ENCODE measurements at places on chromosomes 3 and 15. TPM values are rescaled to one million over a fixed set of nuclear protein-coding genes. Genes with fewer than 3 reads are reported as not detected.

- DNase-seq: peak; percentile 22
- H3K4me1 ChIP-seq: peaks cover 7% of the 10 kb centered on the region
- H3K4me3 ChIP-seq: no peak overlapping the region
Observed at GRCh38 chr15:48060396-48060795, 60.4 kb upstream of the SLC24A5 start.

DNA sequence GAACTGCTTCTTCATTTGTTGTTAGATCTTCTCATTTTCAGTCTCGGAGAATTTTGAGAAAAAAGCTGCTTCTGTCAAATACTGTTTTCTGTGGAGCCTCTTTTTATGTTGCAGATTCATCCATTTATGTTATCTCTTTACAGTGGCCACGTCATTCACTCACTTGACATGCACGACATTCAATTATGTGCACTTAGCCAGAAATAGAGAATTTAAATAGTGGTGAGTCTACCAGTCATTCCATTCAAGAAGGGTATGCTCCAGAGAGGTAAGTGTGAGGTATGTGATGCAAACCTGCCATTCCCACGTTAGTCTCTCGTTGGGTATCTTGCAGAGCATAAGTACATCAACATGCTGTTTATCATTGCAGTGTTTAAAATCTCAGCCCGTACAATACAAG, 9.8 kb downstream of the ARPP19 start:
- H3K27me3 ChIP-seq: no peaks in the 10 kb centered on the region
- no peak overlapping the region for H3K4me3 ChIP-seq
- DNase-seq: no peak
- H3K4me1 ChIP-seq: peaks cover 22% of the 10 kb centered on the region

DNA sequence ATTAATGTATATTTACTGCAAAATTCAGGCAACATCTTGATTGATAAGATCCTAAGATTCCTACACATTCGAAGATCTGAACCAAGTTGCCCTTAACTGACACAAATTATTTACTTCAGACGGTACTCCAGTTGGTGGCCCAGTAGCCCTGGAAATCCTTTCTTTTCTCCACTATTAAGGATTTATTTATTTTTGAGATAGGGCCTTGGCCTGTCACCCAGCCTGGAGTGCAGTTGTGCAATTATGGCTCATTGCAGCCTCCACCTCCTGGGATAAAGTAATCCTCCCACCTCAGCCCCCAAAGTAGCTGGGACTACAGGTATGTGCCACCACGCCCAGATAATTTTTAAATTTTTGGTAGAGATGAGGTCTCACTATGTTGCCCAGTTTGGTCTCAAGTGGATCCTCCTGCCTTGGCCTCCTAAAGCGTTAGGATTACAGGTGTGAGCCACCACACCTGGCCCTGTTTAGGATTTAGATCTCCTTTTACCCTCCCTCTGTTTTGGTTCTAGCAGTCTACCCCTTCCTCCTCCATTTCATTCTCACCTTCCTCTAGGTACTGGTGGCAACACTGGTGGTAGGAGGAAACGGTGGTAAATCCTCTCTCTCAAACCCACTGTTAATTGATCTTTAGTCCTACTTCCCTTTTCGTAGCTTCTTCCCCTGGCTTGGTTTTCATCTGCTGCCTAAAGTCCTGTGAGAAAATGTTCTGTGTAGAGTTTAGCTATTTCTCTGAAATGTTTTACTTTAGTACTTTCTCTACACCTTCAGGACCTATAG, 12.7 kb upstream of the ZNF609 start:
- H3K4me1 ChIP-seq: peaks cover 17% of the 10 kb centered on the region
- no peaks in the 10 kb centered on the region for H3K27me3 ChIP-seq
- H3K4me3 ChIP-seq: no peak overlapping the region
- DNase-seq: no peak

- H3K27me3 ChIP-seq: no peaks in the 10 kb centered on the region
- no peak overlapping the region for H3K4me3 ChIP-seq
Observed at GRCh38 chr3:186814100-186814499, 7.8 kb upstream of the RFC4 start.

- H3K36me3 ChIP-seq: peaks cover 14% of the 10 kb centered on the region
- H3K27me3 ChIP-seq: no peaks in the 10 kb centered on the region
- peaks cover 42% of the 10 kb centered on the region for H3K4me1 ChIP-seq
- H3K27ac ChIP-seq: peak overlapping the region; percentile 71
Observed at GRCh38 chr3:52053307-52054304, 2.8 kb downstream of the DUSP7 start.

- no peaks in the 10 kb centered on the region for H3K27me3 ChIP-seq
- no peaks in the 10 kb centered on the region for H3K36me3 ChIP-seq
- peak within 1 kb of the TSS; percentile 74 for H3K4me3 ChIP-seq
- DNase-seq: peak; percentile 64
Observed at GRCh38 chr3:48504051-48504946, at the start of gene SHISA5. Gene SHISA5 (minus strand): TSS chr3:48504174. CDS start chr3:48504094, 80 bp downstream.

DNA sequence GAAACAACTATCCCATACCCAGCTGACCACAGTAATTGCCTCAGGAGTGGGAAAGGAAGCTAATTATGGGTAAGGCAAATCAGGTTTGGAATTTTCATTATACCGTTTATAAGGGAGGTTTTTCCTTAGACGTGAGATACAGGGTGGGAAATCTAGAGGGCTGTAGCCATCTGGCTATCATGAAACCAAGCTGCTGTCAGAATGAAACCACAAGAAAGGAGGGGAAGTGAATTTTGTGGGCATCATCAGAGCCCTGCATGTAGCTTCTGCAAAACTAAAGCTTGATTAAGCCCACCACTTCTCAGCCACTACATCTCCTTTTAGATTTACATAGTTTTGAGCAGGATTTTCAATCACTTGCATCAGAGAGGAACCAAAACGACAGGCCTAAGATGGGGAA, 893.5 kb downstream of the TUSC7 start:
- no peaks in the 10 kb centered on the region for H3K36me3 ChIP-seq
- H3K4me3 ChIP-seq: no peak overlapping the region
- no peaks in the 10 kb centered on the region for H3K27me3 ChIP-seq
- DNase-seq: peak; percentile 13
- H3K27ac ChIP-seq: no peak overlapping the region

GRCh38 chr3:166388321-166388720, 551.1 kb upstream of the BCHE start:
- H3K4me1 ChIP-seq: no peaks in the 10 kb centered on the region
- no peak overlapping the region for H3K4me3 ChIP-seq
- H3K36me3 ChIP-seq: no peaks in the 10 kb centered on the region

DNA sequence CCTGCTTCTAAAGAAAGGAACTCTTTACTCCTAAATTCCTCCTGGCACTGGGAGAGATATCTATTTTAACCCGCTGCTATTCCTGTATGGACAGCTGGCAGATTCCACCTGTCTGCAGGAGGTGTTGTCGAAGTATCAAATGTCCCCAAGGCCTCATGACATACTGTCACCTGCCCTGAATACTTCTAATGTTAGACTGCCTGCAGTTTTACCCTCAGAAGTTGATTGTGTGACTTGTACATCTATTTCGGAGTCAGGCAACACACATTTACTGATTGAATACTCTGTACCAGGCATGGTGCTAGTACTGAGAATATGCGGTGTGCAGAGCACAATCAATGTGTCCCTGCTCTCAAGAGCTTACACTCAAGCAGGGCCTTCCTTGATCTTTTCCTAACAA, 38.6 kb downstream of the PDZRN3 start:
- no peak overlapping the region for H3K4me3 ChIP-seq
- H3K4me1 ChIP-seq: peaks cover under 1% of the 10 kb centered on the region
- no peaks in the 10 kb centered on the region for H3K36me3 ChIP-seq
- H3K27me3 ChIP-seq: no peaks in the 10 kb centered on the region

GRCh38 chr3:159795042-159795441, 193.6 kb upstream of the IL12A start:
- no peak overlapping the region for H3K4me3 ChIP-seq
- H3K27ac ChIP-seq: no peak overlapping the region
- DNase-seq: no peak
- H3K4me1 ChIP-seq: peaks cover 33% of the 10 kb centered on the region

DNA sequence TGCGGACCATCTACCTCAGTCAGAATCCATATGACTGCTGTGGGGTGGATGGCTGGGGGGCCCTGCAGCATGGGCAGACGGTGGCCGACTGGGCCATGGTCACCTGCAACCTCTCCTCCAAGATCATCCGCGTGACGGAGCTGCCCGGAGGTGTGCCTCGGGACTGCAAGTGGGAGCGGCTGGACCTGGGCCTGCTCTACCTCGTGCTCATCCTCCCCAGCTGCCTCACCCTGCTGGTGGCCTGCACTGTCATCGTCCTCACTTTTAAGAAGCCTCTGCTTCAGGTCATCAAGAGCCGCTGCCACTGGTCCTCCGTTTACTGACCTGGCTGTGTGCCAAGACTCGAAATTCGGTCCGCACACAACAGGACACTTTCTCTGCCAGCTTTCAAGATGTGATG, 21.9 kb downstream of the NRROS start:
- no peaks in the 10 kb centered on the region for H3K4me1 ChIP-seq
- no peak overlapping the region for H3K4me3 ChIP-seq
- no peak for DNase-seq
- H3K27ac ChIP-seq: no peak overlapping the region

- H3K4me1 ChIP-seq: no peaks in the 10 kb centered on the region
- peaks cover 2% of the 10 kb centered on the region for H3K27me3 ChIP-seq
- H3K27ac ChIP-seq: no peak overlapping the region
- DNase-seq: no peak
Observed at GRCh38 chr3:141812586-141812985, 49.4 kb downstream of the GRK7 start.

ABHD2 gene
- total RNA-seq: 41.3 TPM

AMT gene
- total RNA-seq: 5.2 TPM

DNA sequence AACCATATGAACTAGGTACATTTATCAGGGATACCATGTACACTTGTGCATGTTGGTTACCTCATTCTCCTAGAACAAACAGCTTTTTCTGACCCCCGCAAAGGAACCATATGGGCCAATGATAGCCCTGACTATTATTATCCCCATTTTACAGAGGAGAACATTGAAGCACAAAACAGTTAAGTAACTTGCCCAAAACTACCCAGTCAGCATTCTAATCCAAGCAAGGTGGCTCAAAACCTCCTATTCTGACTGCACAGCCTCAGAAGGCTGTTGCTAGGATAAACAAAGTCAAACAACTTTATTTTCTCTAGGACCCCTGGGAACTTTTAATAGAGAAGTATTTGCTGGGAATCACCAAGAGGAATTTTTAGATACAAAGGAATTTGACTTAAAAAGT, 36.7 kb downstream of the CFAP44 start:
- H3K36me3 ChIP-seq: no peaks in the 10 kb centered on the region
- H3K4me3 ChIP-seq: no peak overlapping the region
- no peaks in the 10 kb centered on the region for H3K4me1 ChIP-seq
- H3K27me3 ChIP-seq: no peaks in the 10 kb centered on the region

GRCh38 chr15:100897221-100898151, 17.9 kb downstream of the ALDH1A3 start:
- H3K4me3 ChIP-seq: no peak overlapping the region
- peaks cover 4% of the 10 kb centered on the region for H3K4me1 ChIP-seq
- no peak for DNase-seq

GRCh38 chr3:42872718-42873117, 3.0 kb downstream of the CYP8B1 start:
- no peaks in the 10 kb centered on the region for H3K4me1 ChIP-seq
- H3K27me3 ChIP-seq: peaks cover 8% of the 10 kb centered on the region
- no peak for DNase-seq

GRCh38 chr3:99607151-99607550, 31.2 kb upstream of the COL8A1 start:
- no peak overlapping the region for H3K4me3 ChIP-seq
- H3K36me3 ChIP-seq: no peaks in the 10 kb centered on the region
- DNase-seq: no peak
- no peak overlapping the region for H3K27ac ChIP-seq
- H3K27me3 ChIP-seq: no peaks in the 10 kb centered on the region

- no peak overlapping the region for H3K27ac ChIP-seq
- no peaks in the 10 kb centered on the region for H3K27me3 ChIP-seq
- H3K36me3 ChIP-seq: no peaks in the 10 kb centered on the region
- no peaks in the 10 kb centered on the region for H3K4me1 ChIP-seq
- H3K4me3 ChIP-seq: no peak overlapping the region
Observed at GRCh38 chr3:15527031-15527459, 5.5 kb upstream of the COLQ start.

DNA sequence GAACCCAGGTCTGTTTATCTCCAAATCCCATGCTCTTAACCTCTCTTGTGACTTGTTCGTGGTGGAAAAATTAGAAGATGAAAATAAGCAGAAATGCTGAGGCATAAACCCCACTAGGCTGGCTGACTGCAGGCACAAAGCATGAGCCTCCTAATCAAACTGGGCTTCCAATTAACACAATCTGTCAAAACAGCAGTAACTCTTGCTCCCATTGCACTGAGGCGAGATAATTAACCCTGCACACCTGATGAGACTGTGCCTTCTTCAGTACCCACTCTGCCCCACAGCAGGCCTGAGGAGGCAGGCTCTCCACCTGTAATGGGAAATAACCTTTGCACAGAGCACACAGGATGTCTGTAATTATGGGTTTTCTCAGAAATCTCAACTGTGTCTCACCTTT, 284.4 kb upstream of the WNT5A start:
- H3K27ac ChIP-seq: no peak overlapping the region
- no peak for DNase-seq
- H3K4me1 ChIP-seq: no peaks in the 10 kb centered on the region
- no peaks in the 10 kb centered on the region for H3K27me3 ChIP-seq

- no peaks in the 10 kb centered on the region for H3K36me3 ChIP-seq
- no peak for DNase-seq
- H3K27me3 ChIP-seq: no peaks in the 10 kb centered on the region
- H3K27ac ChIP-seq: no peak overlapping the region
- no peaks in the 10 kb centered on the region for H3K4me1 ChIP-seq
Observed at GRCh38 chr3:156424758-156425157, 130.2 kb downstream of the SSR3 start.

DNA sequence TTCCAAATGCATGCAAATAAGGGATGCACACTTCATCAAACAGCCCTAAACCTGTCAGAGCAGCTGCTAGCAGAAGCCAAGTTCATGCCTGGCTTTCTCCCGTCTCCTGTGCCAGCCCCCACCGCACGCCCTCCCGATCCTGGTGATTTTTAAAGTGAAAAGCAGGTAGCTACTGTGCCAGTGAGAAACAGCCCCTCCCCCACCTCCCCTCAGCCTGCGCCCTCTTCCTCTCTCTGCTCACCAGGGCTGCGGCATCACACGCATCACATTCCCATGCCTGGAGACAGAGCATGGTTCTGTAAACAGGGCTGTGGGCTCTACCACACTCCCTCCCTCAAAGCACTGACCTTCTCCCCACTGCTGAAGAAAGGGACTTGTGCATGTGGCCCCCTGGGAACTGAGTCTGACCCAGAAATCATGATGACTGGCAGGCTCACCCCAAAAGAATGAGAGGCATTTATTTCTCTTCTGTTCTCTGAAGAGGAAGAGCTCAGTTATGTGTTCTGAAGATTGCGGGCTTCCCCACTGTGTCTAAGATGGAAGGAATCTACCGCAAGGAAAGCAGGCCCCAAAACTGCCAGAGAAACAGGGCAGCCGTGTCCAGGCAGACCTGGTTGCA, 14.5 kb upstream of the SLC6A1 start:
- peak; percentile 55 for DNase-seq
- peaks cover 26% of the 10 kb centered on the region for H3K4me1 ChIP-seq
- no peaks in the 10 kb centered on the region for H3K36me3 ChIP-seq
- H3K27ac ChIP-seq: peak overlapping the region; percentile 52
- H3K4me3 ChIP-seq: no peak overlapping the region
